ENCODE measurements at places on chromosomes 7 and 10.
A peak's percentile ranks its signal among the peaks of the same experiment; 100 is the strongest.

DNA sequence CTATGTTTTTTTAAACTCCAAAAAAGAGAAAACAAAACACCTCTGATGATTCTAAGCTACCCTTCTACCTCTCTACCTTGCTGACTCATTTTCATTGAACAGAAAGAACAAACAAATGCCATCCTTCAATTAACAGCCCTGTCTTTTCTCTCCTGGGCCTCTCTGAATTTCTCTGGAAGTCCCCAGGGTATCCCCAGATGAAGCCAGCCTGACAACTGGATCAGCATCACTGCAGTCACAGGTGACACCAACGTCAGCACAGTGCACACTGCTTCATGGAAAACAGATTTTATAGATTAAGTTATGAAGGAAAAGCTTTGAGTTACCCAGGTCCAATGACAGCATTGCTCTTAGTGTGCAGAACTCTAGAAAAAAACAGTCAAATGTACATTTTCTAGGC, 5.7 kb downstream of the HUS1 start:
- DNase-seq, result no peak

DNA sequence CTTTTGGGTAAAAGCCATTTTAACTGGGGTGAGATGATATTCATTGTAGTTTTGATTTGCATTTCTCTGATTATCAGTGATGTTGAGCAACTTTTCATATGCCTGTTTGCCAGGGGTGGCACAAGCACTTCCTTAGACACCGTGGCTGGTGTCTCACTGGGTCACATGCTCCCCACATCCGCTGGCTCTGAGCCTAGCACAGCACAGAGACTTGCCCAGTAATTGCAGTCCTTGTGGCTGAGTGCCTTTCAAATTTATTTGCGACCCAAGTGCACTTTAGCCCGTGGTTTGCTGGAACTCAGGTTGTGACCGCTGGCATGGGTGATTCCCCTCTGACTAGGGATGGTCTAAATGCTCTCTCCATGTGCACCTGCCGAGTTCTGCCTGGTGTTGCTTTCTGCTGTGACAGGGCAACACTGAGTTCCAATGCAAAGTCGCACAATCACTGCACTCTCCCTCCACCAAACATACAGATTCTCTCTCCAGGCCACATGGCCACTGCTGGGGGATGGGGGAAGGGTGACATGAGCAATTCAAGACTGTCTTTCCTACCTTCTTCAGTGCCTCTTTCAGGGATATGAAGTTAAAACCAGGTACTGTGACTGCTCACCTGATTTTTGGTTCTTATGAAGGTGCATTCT, 66.5 kb downstream of the ZNF277 start:
- no peak for DNase-seq

GRCh38 chr7:157477550-157478212, 140.9 kb downstream of the DNAJB6 start:
- DNase-seq, result no peak

- no peak for DNase-seq
These were observed 25.9 kb upstream of the GOLGA7B start for GRCh38 chr10:97823734-97824133.

DNA sequence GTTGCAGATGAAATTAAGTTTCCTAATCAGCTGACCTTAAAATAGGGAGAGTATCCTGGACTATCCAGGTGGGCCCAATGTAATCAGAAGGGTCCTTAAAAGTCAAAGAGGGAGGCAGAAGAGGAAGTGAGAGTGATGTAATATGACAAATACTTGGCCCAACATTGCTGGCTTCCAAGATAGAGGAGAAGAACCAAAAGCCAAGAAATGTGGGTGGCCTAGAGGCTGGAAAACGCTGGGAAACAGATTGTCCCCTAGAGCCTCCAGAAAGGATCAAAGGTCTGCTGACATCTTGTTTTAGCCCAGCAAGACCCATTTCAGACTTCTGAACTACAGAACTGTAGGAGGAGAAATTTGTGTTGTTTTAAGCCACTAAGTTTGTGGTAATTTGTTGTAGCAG, 79.7 kb upstream of the NOBOX start:
- DNase-seq, result no peak

- no peak for DNase-seq
These were observed 176.2 kb downstream of the GALNT17 start for GRCh38 chr7:71308096-71308495.

DNA sequence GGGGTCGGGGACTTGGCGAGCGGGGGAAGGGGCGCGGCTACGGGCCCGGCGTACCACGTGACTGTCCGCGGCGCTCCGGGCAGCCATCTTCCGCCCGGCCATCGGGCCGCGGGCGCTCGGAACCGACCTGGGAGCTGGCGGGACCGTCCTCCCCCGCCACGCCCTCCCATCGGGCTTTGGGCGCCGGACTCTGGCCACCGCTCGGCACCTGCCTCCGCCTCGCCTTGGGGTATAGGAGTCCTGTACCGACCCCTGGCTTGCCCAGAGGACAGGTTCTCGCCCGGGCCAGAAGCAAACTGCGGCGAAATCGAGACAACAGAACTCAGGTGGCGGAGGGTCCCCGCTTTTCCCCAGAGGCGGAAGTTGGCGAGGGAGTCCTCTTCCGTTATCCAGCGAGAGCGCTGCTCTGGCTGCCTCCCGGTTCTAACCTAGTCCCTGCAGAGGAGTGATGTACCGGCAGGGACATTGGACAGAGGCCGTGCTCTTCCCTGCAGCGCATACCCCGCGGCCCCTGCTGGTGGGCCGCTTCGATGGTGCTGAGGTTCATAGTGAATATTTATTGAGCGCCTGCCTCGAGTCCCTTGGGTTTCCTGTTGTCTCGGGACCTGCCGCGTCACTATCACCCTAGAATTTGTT, 1.2 kb upstream of the SGMS1 start:
- peak; percentile 76 for DNase-seq

DNA sequence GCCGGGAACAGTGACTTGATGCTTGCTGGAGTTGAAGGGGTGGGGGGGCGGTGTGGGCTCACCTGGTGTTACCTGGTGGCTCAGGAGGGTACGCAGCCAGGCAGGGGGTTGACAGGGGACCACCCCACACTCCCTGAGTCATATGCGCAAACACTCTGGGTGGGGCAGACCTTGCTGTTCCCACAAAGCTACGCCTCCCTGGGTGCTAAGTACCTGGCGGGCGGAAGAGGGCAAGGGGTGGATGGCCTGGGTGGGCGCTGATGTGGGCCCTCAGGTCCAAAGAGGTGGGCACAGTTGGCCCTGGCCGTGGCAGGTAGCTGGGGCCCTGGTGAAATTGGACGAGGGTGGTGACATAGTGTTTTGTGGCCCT, 13.9 kb downstream of the STX1A start:
- no peak for DNase-seq

- peak; percentile 22 for DNase-seq
These were observed 130.9 kb upstream of the MKLN1 start for GRCh38 chr7:131196803-131197202.

- DNase-seq, result no peak
These were observed 28.1 kb upstream of the PLEKHA1 start for GRCh38 chr10:122346326-122346950.

- no peak for DNase-seq
These were observed 12.9 kb upstream of the BMS1 start for GRCh38 chr10:42769673-42770072.

GRCh38 chr7:142348100-142348499, 90.2 kb upstream of the PRSS58 start:
- no peak for DNase-seq

GRCh38 chr7:69067397-69067796, 530.9 kb upstream of the AUTS2 start:
- no peak for DNase-seq

DNA sequence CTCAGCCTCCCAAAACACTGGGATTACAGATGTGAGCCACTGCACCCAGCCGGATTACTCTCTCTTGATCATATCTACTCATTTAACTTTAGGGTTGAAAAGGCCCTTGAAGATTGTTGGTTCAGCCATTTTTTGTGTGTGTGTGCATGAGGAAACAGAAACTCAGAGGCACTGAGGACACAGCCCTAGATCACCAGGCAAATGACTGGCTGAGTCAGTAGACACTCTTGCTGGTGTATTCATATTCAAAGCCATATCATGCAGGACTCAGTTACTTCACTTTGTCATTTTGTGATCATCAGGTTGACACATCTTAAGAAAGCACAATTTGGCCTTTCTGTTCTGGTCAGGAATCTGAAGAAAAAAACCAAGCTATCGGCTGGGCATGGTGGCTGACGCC, 253.4 kb downstream of the TRIL start:
- no peak for DNase-seq
